ENCODE measurements at places on chromosomes 6 and 20.

DNA sequence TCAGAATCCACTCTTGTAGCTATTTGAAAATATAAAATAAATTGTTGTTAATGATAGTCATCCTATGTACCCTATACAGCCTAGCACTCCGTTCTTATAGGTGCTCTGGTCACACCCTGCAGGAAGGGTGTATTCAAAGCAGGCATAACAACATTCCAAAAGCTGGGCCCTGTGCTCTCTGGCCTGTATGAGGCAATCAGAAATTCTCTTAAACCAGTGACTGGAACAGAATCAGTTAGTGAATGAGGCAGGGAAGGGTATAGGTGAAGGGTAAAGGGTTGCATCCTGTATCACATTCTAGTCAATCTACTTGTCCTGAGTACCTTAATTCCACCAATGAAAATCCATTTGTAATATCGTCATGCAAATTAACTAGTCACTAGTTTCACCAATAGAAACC is 154.5 kb upstream of the ZNF217 start:
- no peak for DNase-seq

GRCh38 chr6:90863043-90863442 is 276.2 kb upstream of the MAP3K7 start:
- no peak for DNase-seq

DNA sequence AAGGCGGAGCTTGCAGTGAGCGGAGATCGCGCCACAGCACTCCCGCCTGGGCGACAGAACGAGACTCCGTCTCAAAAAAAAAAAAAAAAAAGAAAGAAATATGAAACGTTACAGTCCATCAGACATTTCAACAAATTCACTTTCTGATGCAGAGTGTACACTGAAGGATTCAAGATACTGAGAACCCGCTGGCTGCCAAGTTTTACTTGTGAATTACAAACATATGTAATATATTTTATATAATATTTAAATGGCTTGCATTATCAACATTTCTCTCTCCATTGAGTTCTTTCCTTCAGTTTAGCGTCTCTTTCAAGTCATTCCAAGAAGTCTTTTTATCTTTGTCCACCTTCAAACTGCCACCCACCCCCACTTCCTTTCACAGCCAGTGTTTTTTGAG is 240.9 kb upstream of the RNF217 start:
- DNase-seq: no peak

DNA sequence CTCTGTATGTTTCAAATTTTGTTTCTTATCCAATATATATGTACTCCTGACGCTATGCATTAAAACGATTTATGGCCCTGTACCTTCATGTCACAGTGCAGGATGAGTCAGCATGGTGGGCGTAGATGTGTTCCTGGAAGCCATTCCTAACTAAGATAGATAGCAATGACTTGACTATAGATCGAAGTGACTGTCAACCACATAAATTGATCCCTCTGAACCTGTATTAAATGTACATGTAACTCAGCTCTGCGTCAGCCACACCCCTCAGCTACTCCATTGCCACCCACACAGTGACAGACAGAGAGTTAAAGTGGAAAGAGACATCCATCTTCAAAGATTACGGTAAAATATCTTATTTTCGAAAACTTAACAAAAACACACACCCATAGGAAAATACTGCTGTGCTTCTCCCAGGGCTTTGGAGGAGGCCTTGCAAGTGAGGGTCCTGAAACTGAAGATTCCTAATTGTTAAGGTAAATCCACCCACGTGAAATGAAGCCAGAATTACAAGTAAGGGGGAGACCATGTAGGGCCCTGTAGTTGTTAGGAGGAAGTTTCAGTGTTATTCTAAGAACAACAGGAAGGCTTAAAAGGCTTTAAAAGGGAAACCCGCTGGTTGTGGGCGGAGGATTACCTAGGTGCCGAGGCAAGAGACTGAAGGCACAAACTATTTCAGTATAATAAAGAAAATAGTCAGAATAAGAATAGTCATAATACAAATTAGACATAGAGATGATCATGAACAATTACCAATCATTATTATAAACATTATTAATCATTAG is 10.3 kb upstream of the RAD21L1 start:
- DNase-seq: no peak

DNA sequence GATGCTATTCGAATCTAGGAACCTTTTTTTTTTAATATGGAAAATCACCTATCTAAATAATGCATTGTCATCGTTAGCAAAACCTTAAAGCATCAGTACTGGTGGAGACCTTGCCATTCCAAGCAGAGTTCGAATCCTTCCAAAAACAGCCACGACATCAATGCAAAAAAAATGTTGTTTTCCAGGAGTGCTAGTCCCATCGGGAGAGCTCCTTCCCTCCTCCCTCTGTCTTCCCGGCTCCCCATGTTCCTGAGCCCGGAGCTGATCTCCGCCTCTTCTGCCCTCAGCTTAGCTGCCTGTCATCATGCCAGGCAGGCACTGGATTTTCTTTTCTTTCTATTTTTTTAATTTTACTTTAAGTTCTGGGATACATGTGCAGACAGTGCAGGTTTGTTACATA is 153.6 kb upstream of the QKI start:
- DNase-seq: no peak

GRCh38 chr20:37721751-37722150 is 27.9 kb downstream of the CTNNBL1 start:
- no peak for DNase-seq

- peak; percentile 86 for DNase-seq
These were observed at the start of gene PYGB for GRCh38 chr20:25247956-25248785. Gene PYGB, plus strand, starts transcription at chr20:25248085. Its CDS starts 94 bp downstream, at chr20:25248179.

GRCh38 chr6:41719436-41720261 is 15.8 kb downstream of the TFEB start:
- DNase-seq: no peak

DNA sequence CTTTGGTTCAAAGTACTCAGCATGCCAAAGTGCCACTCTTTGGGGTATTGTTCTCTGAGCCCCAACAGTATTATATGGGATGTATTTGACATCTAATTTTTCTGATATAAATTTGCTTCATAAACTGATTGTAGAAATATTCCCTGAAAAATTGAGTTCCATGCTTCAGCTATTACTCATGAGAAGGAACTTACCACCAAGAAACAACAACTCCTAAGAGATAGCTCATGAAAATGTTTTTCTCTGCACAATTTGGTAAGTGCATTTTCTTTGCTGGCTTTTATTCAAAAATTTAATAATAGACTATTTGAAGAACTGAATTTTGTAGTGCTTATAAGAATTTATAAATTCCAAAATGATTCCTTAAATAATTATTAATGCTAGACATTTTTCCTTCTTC is 12.8 kb upstream of the TPD52L1 start:
- peak; percentile 18 for DNase-seq

- DNase-seq: no peak
These were observed 1.5 kb upstream of the SLC2A4RG start for GRCh38 chr20:63737945-63738686.

- DNase-seq: no peak
These were observed 11.6 kb downstream of the PTPRT start for GRCh38 chr20:43178080-43178479.

DNA sequence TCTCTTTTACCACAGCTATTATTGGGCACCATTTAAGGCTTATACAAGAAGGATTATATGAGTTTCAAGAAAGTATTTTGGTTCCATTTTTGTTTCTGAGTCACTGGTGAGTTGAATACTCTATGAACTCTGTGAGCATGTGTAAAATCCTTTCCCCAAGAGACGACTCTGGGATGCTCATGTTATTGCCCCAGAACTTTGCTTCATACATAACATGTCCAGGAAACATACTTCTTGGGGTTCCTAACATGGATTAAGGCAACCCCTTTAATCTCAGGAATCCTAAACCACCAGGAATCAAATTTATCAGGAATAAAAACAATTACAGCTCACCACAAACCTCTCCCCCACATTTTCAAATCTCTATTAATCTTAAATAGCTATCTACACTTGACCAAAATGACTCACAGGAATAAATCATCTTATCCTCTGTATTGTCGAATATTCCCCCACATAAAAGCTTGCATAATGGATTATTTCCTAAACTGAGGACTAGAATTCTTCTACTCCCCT is 117.5 kb upstream of the COL21A1 start:
- peak; percentile 71 for DNase-seq

- DNase-seq: no peak
These were observed 1.2 kb upstream of the SPATS1 start for GRCh38 chr6:44341095-44341890.

DNA sequence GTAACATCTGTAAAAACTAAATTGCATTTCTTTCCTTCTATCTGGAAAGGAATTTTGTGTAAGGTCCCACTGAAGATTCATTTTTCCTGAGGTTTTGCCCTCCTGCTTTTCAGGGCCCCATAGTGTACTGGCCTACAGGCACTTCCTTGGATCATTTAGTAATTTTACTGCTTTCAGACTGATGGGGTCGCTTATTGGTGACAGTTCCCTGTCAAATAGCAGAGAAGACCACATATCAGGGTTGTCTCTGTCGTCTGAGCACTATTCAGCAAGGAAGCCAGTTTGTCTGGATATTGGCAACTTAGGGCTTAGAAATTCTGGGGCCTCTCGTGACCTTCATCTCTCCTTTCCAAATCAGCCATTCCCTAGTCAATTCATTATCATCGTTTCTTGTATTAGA is 3.5 kb downstream of the GRM1 start:
- no peak for DNase-seq

GRCh38 chr20:8490076-8490830 is 358.2 kb downstream of the PLCB1 start:
- no peak for DNase-seq

DNA sequence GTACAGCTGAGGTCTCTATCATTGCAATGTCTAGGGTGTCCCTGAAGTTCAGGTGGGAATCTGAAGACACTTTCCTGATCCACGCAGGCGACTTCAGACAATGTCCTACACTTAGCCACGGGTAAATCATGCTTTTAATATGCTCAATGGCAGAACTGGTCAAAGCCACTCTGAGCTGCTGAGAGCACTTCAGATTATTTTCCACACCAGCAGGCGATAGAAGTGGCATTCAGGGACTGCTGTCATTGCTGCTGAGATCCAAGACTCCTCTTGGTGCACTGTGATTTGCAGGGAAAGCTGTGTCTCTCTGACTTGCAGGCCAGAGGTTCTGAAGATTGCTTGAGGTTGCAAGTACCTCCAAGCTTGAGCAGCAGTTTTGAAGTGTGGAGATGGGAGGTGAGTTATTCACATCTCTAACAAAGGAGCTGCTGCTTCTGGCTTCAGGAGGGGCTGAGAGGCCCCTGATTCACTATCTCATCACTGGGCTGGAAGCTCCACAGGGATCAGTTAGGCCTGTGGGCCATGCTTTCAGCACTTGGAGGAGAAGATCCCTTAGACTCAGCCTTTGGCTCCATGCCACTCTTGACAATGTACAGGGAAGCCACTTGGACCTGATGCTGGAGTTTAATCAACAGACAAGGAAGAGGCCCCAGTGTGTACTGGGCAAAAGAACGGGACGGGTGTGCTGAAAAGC is 2.9 kb upstream of the SSTR4 start:
- no peak for DNase-seq
